ENCODE measurements at places on chromosomes 12 and 14.

DNA sequence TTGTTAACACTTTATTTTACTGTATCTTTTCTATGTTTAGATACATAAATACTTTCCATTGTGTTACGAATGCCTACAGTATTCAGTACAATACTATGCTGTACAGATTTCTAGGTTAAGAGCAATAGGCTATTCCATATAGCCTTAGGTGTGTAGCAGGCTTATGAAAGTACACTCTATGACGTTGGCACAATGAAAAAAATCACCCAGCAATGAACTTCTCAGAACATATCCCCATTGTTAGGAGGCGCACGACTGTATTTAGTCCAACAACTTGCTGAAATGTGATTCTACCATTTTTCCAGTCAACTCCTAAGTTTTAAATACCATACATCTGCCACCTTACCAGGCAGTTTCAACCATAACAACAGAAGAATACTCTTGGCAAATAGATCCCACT is 1.8 kb downstream of the PARP11 start:
- H3K36me3 ChIP-seq, result no peaks in the 10 kb centered on the region
- H3K27me3 ChIP-seq, result no peaks in the 10 kb centered on the region
- H3K4me3 ChIP-seq, result no peak overlapping the region
- no peaks in the 10 kb centered on the region for H3K4me1 ChIP-seq
- DNase-seq, result no peak

DNA sequence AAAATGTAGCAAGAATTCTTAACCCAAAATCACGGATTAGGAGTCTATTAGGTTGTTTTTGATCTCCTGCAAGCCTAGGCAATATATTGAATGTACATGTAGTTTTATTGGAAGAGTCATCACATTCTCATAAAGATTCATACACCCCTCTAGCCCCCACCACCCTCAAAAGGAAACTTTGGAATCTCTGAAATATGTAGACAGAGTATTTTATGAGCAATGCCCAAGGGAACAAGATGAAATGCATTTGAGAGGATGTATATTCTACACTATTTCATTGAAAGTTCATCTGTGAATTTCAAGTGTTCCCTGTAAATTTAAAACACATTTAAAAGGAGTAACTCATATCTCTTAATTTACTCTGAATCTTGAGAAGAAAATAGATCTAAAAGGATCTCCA is 103.7 kb downstream of the SYT1 start:
- H3K4me1 ChIP-seq, result no peaks in the 10 kb centered on the region
- H3K27ac ChIP-seq, result no peak overlapping the region
- no peaks in the 10 kb centered on the region for H3K36me3 ChIP-seq
- no peaks in the 10 kb centered on the region for H3K27me3 ChIP-seq
- no peak for DNase-seq

DNA sequence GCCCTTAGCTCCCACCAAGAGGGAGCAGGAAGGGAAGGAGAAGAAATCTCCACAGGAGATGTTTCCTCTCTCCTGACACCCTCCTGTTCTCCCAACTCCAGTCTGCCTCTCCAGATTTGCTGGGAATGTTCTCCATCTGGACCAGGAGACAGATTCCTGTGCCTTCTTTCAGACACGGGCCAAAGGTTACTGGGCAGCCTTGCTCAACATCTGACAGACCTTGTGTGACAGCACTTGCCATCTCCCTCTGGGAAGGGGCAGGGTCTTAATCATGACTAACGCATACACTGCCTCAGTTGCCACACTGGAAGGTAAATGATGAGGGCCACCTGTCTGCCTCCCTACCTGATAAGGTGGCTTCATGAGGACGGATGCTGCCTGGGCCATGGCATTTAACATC is 2.5 kb upstream of the TTC7B start:
- peaks cover 10% of the 10 kb centered on the region for H3K4me1 ChIP-seq
- no peak overlapping the region for H3K27ac ChIP-seq
- no peaks in the 10 kb centered on the region for H3K36me3 ChIP-seq
- no peak for DNase-seq
- H3K4me3 ChIP-seq, result no peak overlapping the region

DNA sequence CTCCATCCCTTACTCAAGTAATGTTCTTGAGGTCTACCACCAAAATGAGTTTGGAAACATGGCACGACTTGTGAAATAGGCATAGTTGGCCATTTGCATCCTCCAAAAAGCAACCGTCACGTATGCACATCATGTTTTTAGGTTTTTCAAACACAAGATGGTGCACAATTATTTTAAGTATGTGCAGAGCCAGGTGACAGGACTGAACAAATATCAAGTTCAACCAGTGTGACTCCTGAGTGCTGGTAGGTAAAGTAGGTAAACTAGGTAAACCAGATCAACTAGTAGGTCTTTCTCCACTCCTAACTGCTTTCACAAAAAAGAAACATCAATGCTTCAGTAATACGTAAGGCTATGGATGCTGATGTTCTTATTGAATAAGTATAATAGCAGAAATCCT is 39.1 kb downstream of the FGD6 start:
- H3K4me3 ChIP-seq, result no peak overlapping the region
- H3K27me3 ChIP-seq, result no peaks in the 10 kb centered on the region
- no peaks in the 10 kb centered on the region for H3K36me3 ChIP-seq
- no peak for DNase-seq
- peaks cover 12% of the 10 kb centered on the region for H3K4me1 ChIP-seq

- peak overlapping the region; percentile 66 for H3K27ac ChIP-seq
- H3K4me3 ChIP-seq, result peak overlapping the region; percentile 73
- H3K27me3 ChIP-seq, result peaks cover 68% of the 10 kb centered on the region
- no peaks in the 10 kb centered on the region for H3K36me3 ChIP-seq
- no peak for DNase-seq
Measured at GRCh38 chr12:65823513-65824375, 539 bp upstream of the HMGA2 start.

- no peaks in the 10 kb centered on the region for H3K27me3 ChIP-seq
- DNase-seq, result no peak
- H3K27ac ChIP-seq, result peak overlapping the region; percentile 45
Measured at GRCh38 chr14:32594766-32595165, 265.7 kb downstream of the AKAP6 start.

GRCh38 chr12:23662966-23663365 is 286.5 kb downstream of the SOX5 start:
- H3K4me3 ChIP-seq, result no peak overlapping the region
- DNase-seq, result peak; percentile 29
- H3K4me1 ChIP-seq, result no peaks in the 10 kb centered on the region
- no peaks in the 10 kb centered on the region for H3K36me3 ChIP-seq

- no peak overlapping the region for H3K27ac ChIP-seq
- DNase-seq, result no peak
- no peaks in the 10 kb centered on the region for H3K4me1 ChIP-seq
- no peak overlapping the region for H3K4me3 ChIP-seq
- no peaks in the 10 kb centered on the region for H3K27me3 ChIP-seq
Measured at GRCh38 chr12:132888852-132889251, 1.4 kb upstream of the CHFR start.

DNA sequence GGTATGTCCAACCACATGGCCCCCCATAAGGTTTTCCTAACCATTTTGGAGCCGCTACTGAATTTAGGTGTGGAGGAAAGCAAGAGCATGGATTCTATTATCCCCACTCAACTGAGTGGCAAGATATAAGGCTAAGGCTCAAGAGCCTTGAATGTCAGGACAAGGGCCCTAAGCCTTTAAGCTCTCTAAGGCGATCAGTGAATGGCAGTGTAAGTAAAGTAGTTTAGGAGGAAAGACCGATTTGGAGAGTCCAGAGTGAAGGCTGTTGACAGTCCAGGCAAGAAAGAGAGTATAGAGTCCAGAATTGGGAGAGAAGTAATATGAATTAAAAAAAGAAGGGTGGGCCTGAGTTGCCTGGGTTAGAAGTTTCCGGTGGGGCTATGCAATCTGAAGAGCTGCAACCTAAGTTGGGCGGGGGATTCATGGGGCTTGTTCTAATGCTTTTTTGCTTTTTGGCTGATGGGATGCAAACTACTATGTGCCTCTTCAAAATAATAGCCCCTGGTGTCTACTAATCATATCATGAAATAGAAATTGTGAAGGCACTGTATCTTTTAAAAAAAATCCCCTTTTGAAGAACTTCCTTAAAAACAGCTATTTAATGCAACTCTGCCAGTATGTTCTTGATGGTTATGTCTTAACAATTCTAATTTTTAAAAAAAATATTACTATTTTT is at the start of gene SPIC:
Gene SPIC, plus strand, starts transcription at position 626 of the 676 bp plus-strand sequence. CDS start 1,569 bp downstream, outside the sequence.
- H3K4me3 ChIP-seq, result no peak within 1 kb of the TSS
- H3K4me1 ChIP-seq, result no peaks in the 10 kb centered on the region
- H3K36me3 ChIP-seq, result no peaks in the 10 kb centered on the region
- no peak within 1 kb of the TSS for H3K27ac ChIP-seq

GRCh38 chr14:68157971-68158371 is 338.4 kb downstream of the RAD51B start:
- no peak overlapping the region for H3K4me3 ChIP-seq
- no peaks in the 10 kb centered on the region for H3K4me1 ChIP-seq
- no peaks in the 10 kb centered on the region for H3K27me3 ChIP-seq
- H3K36me3 ChIP-seq, result no peaks in the 10 kb centered on the region
- no peak overlapping the region for H3K27ac ChIP-seq

DNA sequence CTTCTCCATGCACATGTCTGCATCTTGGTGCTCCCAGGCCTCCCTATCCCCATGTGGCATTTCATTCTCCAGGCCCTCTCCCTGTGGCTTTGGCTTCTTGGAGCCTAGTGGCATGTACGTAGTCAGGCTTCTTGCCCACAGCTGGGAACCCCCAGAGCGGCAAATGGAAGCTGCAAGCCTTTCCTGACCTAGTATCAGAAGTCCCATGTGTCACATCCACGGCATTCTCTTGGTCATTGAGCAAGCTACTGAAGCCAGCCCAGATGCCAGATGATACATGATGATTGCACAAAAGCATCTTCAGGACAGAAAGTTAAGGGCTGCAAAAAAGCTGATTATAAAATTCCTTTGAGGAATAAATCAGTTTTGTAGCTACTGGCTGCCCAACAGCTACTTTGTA is 154.9 kb downstream of the PELI2 start:
- no peaks in the 10 kb centered on the region for H3K36me3 ChIP-seq
- no peaks in the 10 kb centered on the region for H3K27me3 ChIP-seq
- no peak overlapping the region for H3K27ac ChIP-seq
- no peaks in the 10 kb centered on the region for H3K4me1 ChIP-seq

- no peaks in the 10 kb centered on the region for H3K27me3 ChIP-seq
- no peak for DNase-seq
- no peak overlapping the region for H3K4me3 ChIP-seq
- no peaks in the 10 kb centered on the region for H3K36me3 ChIP-seq
- no peaks in the 10 kb centered on the region for H3K4me1 ChIP-seq
- peak overlapping the region; percentile 77 for H3K27ac ChIP-seq
Measured at GRCh38 chr12:67647181-67647798, 1.3 kb upstream of the DYRK2 start.

DNA sequence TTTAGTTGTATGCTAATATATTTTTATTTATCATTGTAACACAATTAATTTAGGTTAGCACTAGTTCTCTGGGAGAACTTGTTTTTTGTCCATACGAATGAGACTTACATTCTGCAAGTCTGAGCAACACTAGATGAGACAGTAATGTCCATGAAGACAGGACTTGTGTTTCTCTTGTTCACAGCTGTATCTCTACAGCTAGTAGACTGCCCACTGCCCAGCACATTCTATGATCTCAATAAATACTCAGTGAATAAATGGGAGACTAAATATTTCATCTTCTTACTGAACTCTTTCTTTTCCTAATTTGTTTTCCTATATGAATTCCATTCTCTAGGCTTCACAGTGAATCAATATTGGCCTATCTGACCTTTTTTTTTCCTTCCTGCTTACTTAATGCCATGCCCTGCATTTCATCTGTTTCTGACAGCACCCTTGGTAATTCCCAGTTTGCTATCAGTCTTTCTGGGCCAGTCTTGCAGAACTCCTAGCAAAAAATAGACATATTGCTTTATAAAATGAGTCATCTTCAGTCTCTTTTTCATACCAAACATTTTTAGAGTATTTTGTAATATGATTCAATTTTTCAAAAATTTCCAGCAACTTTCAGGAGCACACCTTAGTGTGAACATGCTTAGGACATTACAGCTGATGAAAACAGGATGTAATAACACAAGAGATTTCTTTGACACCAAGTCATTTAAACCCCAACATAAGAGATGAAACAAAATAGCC is 185.5 kb upstream of the ATP2B1 start:
- H3K36me3 ChIP-seq, result no peaks in the 10 kb centered on the region
- H3K27me3 ChIP-seq, result no peaks in the 10 kb centered on the region
- H3K27ac ChIP-seq, result no peak overlapping the region
- DNase-seq, result no peak
- H3K4me1 ChIP-seq, result no peaks in the 10 kb centered on the region
- H3K4me3 ChIP-seq, result no peak overlapping the region

GRCh38 chr14:99418242-99418641 is 62.4 kb downstream of the SETD3 start:
- DNase-seq, result no peak
- H3K36me3 ChIP-seq, result no peaks in the 10 kb centered on the region
- H3K27me3 ChIP-seq, result no peaks in the 10 kb centered on the region
- no peak overlapping the region for H3K27ac ChIP-seq
- no peaks in the 10 kb centered on the region for H3K4me1 ChIP-seq

GRCh38 chr14:70702161-70702560 is 60.4 kb downstream of the TTC9 start:
- no peaks in the 10 kb centered on the region for H3K36me3 ChIP-seq
- H3K4me3 ChIP-seq, result no peak overlapping the region
- DNase-seq, result no peak
- H3K4me1 ChIP-seq, result no peaks in the 10 kb centered on the region
- no peaks in the 10 kb centered on the region for H3K27me3 ChIP-seq
- no peak overlapping the region for H3K27ac ChIP-seq

GRCh38 chr12:526089-526488 is 66.3 kb downstream of the B4GALNT3 start:
- H3K27me3 ChIP-seq, result no peaks in the 10 kb centered on the region
- no peaks in the 10 kb centered on the region for H3K4me1 ChIP-seq
- no peak overlapping the region for H3K4me3 ChIP-seq
- DNase-seq, result no peak
- no peaks in the 10 kb centered on the region for H3K36me3 ChIP-seq

- DNase-seq, result no peak
- H3K4me3 ChIP-seq, result no peak overlapping the region
- no peaks in the 10 kb centered on the region for H3K27me3 ChIP-seq
- no peaks in the 10 kb centered on the region for H3K36me3 ChIP-seq
Measured at GRCh38 chr12:78790148-78790547, 74.4 kb upstream of the SYT1 start.

DNA sequence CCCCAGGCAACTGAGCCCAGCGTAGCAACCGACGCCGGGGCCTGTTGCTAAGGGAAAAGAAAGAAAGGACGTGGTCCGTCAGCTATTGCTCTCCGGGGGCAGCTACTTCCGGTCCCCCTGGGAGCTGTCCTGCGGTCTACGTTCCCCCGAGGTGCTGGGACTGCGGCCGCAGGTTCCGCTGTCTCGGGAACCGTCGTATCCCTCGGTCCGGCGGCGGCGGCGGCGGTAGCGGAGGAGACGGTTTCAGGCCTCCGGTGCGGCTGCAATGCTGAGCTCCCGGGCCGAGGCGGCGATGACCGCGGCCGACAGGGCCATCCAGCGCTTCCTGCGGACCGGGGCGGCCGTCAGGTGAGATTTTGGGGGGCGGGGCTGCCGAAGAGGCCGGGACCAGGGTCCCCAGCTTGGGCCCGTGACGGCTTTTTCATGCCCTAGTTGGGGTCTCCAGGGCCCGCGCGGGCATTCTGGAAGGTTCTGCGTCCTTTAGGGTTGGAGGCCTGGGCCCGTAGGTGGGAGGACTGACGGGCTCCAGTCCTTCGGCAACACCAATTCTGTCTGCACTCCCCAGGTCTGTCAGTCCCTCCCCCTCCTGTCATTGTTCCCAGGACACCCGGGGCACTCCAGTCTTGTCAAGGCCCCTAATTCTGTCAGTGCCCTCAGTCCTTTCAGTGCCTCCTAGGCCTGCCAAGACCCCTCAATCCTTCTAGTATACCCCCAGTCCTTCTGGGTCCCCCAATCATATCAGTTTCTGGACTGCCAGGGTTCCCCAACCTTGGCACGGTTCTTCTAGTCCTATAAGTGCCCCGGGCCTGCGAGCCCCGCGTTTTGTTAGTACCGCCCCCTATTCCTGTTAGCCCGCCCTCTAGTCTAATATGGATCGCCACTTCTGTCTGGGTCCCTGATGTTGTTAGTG is at the start of gene USP30:
Gene USP30, plus strand, starts transcription at position 163 of the 910 bp plus-strand sequence. Its CDS starts 103 bp downstream, at position 266.
- H3K4me3 ChIP-seq, result peak within 1 kb of the TSS; percentile 73
- H3K27me3 ChIP-seq, result no peaks in the 10 kb centered on the region
- no peaks in the 10 kb centered on the region for H3K4me1 ChIP-seq
- peak; percentile 76 for DNase-seq
